ENCODE measurements at places on chromosomes 7 and 10. TPM values are rescaled to one million over a fixed set of nuclear protein-coding genes. Genes with fewer than 3 reads are reported as not detected.

DNA sequence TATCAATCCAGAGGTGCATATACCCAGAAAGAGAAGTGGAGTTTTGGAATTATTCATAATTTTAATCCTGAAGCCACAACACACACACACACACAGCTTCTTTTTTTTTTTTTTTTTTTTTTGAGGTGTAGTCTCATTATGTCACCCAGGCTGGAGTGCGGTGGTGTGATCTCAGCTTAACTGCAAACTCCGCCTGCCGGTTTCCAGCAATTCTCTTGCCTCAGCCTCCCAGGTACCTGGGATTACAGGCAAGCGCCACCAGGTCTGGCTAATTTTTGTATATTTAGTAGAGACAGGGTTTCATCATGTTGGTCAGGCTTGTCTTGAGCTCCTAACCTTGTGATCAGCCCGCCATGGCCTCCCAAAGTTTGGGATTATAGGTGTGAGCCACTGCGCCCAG, 35.4 kb downstream of the TET1 start:
- no peak for ATAC-seq

DNA sequence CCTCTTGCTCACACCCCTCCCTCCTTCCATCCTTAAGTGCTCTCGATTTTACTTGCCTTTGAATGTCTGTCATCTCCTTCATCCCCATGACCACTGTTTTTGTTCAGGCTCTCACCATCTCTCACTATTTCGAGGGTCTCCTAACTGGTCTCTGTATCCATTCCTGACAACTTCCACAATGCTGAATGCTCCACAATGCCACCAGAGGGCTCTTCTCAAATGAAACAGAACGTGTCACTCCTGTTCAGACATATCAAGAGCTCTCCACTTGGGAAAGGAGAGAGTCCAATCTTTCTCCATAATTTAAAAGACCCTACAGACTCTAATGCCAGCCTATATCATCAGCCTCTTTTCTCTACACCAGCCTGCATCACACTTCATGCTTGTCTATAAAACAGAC, 9.0 kb upstream of the SLC13A1 start:
- ATAC-seq, result no peak

DNA sequence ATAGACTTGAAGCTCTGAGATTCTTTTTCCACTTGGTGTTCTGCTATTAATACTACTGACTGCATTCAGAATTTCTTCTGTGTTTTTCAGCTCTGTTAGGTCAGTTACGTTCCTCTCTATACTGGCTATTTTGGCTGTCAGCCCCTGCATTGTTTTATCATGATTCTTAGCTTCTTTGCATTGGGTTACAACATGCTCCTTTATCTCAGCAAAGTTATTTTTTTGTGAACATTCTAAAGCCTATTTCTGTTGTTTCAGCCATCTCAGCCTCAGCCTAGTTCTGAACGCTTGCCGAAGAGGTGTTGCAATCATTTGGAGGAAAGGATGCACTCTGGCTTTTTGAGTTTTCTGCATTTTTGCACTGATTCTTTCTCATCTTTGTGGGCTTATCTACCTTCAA, 201.5 kb upstream of the GNAI1 start:
- no peak for ATAC-seq

DNA sequence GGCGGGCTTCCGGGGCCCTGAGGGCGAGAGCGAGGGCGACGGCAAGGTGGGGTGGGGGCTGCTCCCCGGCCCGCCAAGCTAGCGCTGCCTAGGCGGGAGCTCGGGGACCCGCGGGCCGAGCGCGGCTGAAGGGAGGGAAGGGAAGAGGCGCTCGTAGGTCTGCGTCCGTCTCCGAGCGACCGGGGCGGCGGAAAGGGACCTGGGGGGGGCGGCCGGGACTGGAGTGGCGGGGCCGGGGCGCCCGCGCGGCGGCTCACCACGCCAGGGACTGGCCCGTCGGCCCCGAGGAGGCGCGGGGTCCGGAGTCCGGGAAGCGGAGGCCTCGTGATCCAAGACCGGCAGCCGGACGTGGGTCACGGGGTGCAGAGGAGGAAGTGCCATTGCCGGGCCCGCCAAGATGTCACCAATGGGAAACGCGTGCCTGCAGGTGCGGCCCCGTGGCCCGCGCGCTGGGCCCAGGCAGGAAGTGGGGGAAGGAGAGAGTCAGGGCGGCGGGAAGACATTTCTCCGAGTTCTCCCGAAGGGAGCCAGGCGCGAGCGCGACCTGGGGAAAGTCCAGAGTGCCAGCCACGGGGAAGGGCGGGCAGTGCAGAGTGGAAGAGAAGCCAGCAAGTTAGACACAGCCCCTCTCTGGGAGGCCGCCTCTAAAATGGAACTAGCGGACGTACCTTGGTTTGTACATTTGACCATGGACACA, 11.9 kb downstream of the HNRNPF start:
- peak; percentile 85 for ATAC-seq

DNA sequence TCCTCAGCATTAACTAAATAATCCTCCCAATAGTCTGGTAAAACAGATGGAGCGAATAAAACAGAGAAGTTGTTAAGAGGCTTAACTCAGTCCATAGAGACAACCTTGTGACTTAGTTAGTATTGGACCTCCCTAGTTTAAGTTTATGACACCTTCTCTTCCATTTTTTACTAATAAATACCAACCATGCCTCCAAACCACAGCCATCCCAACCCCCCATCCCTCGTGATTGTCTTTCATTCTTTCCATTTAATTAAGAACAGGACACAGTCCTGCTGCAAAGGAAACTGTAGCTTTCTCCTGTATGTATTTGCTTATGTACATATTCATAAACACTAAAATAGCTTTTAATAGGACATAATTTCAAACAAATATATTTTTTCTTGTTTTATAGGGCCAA, 238.2 kb downstream of the SEMA3D start:
- ATAC-seq, result peak; percentile 77

- ATAC-seq, result peak; percentile 54
Measured at GRCh38 chr10:29646238-29646902, 11.6 kb upstream of the SVIL start.

- ATAC-seq, result no peak
Measured at GRCh38 chr7:105532709-105533460, 884 bp downstream of the RINT1 start.

- no peak for ATAC-seq
Measured at GRCh38 chr7:139739863-139740597, 37.8 kb downstream of the HIPK2 start.

DNA sequence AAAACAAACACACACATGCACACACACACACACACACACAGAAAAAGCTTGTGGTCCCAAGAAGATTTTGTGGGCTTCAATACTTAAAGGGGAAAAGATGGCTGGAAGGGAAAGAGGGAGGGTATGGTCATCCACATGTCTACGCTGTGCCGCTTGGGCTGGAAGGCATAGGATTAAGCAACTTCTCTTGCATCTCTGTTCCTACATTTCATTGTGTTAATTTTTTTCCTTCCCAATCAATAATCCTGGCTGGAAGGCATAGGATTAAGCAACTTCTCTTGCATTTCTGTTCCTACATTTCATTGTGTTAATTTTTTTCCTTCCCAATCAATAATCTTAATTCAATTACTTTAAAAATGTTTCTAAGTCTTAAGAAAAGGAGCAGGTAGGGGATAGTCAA, 30.6 kb downstream of the C10orf120 start:
- ATAC-seq, result no peak

DNA sequence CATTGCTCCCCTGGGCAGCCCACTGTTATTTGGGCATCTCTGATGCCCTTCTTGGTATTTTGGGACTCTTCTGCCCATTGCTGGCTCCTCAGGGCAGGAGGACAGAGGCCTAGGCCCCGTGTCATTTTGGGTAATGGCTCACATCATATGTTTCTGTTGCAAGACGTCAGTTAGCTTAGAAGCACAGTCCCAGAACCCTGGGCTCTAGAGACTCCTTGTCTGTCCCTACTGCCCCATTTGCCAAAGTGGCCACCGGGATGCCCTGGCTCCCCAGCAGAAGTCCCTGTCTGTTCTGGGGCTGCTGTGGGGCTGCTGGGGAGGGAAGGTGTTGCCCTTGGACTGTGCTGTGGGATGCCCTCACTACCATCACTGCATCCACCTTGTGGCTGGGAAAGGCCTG, 48.8 kb downstream of the ADCYAP1R1 start:
- no peak for ATAC-seq

- ATAC-seq, result peak; percentile 20
Measured at GRCh38 chr10:86665868-86666267, 2.4 kb upstream of the LDB3 start.

GRCh38 chr7:51260516-51260915, 56.1 kb downstream of the COBL start:
- no peak for ATAC-seq

DNA sequence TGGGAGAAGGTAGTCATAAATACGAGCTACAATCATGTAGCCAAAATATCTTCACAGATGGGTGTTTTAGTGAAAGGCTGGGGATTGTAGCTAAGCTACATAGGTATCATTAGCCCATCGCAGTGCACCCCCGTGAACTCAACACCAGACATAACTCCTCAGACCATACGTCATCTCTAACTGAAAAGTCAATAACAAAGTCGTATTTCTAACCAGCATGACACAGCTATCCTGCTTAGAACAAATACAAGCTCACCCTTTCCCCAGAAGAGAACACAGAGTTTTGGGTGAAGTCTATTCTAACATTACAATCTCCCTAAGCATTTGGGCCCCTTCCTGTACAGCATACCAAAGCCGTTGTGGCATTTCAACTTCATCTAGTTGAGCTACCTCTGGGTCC, 636.6 kb upstream of the DPP6 start:
- ATAC-seq, result no peak

GRCh38 chr10:111116211-111116610, 39.4 kb downstream of the ADRA2A start:
- ATAC-seq, result no peak

DNA sequence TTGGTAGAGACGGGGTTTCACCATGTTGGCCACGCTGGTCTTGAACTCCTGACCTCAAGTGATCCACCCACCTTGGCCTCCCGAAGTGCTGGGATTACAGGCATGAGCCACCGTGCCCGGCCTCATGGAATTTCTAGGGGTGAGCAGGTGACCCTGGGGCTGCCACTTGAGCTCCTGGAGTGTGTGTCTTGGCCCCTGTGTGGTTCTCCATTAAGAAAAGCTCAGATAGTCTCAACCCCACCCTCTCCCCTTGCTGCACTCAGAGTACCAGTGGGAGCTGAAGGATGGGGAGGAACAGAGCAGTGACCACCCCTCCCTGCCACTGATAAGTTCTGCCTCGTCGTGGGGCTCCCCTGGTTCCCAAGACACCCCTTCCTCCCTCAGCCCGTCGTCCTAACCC, 45.3 kb downstream of the RCC1L start:
- no peak for ATAC-seq

DNA sequence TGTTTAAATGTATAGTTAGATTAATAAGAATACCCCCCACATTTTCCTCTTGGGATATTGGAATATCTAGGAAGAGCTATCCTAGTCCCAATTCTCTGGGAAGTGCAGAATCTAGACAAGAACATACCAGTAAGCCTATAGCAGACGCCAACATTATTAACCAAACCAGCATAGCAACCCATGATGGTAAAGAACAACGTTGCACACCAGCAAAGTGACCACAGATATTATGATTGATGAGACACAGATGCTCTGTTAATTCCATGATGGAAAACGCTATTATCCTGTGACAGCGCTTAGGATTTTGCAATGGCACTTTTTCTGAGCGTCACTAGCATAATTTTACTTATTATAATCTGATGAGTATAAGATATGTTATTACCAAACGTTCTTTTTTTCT, 603.1 kb upstream of the PCDH15 start:
- ATAC-seq, result peak; percentile 50

Gene GAD2
- 2.6 TPM for total RNA-seq

Gene CPA2
- 0.67 TPM for total RNA-seq

Gene CFTR
- 0.46 TPM for total RNA-seq

Gene MRC1
- 0.05 TPM for total RNA-seq

Gene NPY4R
- 0.59 TPM for total RNA-seq

Gene GPR85
- total RNA-seq, result 5.5 TPM

Gene SLC26A3
- 0.21 TPM for total RNA-seq

Gene FAM107B
- total RNA-seq, result 42.5 TPM

Gene FGL2
- 60.3 TPM for total RNA-seq

Gene ADAMTS14
- total RNA-seq, result 0.19 TPM

Gene TAS2R41
- not detected for total RNA-seq

Gene CFAP69
- total RNA-seq, result 0.81 TPM

Gene AKR1B15
- total RNA-seq, result 0.05 TPM

Gene LRGUK
- total RNA-seq, result 0.31 TPM
